Liver (tissue), 10 donors: ENCODE measurements at places on chromosomes 16 and 17. TPM values are rescaled to one million over a fixed set of nuclear protein-coding genes. Genes with fewer than 3 reads are reported as not detected.
A peak's percentile ranks its signal among the peaks of the same experiment; 100 is the strongest.

DNA sequence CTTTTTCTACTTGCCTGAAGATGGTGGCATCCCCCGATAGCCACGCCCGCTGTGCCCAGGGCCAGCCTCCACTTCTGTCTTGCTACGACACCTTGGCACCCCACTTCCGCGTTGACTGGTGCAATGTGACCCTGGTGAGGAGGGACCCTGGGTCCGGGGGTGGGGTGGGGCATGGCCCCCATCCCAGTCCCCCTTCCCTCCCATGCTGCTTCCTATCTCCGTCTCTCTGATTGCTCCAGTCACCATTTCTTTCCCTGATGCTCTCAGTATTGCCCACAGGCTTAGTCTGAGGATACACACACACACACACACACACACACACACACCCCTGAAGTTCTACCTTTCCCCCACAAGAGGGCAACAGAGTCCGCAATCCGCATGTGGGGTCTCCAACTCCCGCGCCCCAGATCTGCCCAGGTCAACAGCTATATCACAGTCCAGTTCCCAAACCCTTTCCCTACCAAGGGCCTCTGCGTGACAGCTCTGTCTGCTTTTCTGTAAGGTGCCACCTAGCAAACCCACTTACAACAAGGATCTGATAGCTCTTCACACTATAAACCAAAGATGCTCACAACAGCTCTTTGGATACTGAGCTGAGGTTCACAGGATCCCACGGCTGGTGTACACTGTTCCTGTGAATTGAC is 3.4 kb downstream of the SGCA start:
- H3K4me3 ChIP-seq, result no peak overlapping the region
- H3K27ac ChIP-seq, result no peak overlapping the region
- no peaks in the 10 kb centered on the region for H3K4me1 ChIP-seq
- DNase-seq, result peak; percentile 67
- no peaks in the 10 kb centered on the region for H3K36me3 ChIP-seq

- peaks cover 28% of the 10 kb centered on the region for H3K4me1 ChIP-seq
- H3K27ac ChIP-seq, result peak overlapping the region; percentile 95
- no peaks in the 10 kb centered on the region for H3K27me3 ChIP-seq
Measured at GRCh38 chr17:17540278-17540906, 44.2 kb upstream of the RASD1 start.

DNA sequence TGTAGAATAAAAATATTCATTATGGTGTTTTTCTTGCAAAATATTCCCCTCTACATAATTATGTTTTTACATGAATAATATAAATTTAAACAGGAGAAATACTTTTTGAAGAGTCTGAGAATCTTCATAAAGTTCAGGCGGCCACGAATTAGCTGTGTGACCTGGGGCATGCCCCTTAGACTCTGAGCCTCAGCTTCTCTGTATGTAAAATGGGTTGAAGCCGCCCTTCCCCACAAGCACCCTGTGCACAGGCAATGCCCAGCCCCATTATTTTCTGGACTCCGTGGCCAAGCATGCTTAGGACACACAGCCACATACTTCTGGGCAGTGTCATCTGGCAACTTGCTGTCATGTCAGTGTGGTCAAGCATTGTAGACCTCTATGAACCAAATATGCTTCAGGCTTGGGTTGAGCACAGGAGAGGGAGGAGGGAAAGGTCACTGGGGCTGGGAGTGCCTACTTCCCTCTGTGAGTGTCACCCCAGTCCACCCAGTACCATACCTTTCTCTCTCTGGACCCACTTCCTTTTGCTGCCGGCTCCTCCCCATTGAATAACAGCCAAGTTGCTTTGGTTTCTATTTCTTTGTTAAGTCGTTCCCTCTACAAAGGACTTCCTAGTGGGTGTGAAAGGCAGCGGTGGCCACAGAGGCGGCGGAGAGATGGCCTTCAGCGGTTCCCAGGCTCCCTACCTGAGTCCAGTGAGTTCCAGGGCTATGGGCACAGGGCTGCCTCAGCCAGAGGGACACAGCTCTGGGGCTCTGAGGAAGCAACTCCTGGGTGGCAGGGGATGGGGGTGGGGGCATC is at the start of gene LGALS9:
Gene LGALS9 (plus strand): TSS at position 582 of the 804 bp plus-strand sequence. CDS start 78 bp downstream, at position 660.
- H3K4me3 ChIP-seq, result peak within 1 kb of the TSS; percentile 2
- H3K27me3 ChIP-seq, result no peaks in the 10 kb centered on the region
- H3K27ac ChIP-seq, result peak within 1 kb of the TSS; percentile 66

DNA sequence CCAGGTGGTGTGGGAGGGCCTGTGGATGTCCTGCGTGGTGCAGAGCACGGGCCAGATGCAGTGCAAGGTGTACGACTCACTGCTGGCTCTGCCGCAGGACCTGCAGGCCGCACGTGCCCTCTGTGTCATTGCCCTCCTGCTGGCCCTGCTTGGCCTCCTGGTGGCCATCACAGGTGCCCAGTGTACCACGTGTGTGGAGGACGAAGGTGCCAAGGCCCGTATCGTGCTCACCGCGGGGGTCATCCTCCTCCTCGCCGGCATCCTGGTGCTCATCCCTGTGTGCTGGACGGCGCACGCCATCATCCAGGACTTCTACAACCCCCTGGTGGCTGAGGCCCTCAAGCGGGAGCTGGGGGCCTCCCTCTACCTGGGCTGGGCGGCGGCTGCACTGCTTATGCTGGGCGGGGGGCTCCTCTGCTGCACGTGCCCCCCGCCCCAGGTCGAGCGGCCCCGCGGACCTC is 798 bp downstream of the CLDN9 start:
- H3K4me3 ChIP-seq, result no peak overlapping the region
- DNase-seq, result no peak
- no peaks in the 10 kb centered on the region for H3K27me3 ChIP-seq
- no peak overlapping the region for H3K27ac ChIP-seq

GRCh38 chr16:1202274-1202673 is 22.8 kb downstream of the TPSG1 start:
- no peak overlapping the region for H3K27ac ChIP-seq
- no peaks in the 10 kb centered on the region for H3K36me3 ChIP-seq
- no peaks in the 10 kb centered on the region for H3K27me3 ChIP-seq
- H3K4me1 ChIP-seq, result peaks cover 8% of the 10 kb centered on the region
- no peak for DNase-seq

DNA sequence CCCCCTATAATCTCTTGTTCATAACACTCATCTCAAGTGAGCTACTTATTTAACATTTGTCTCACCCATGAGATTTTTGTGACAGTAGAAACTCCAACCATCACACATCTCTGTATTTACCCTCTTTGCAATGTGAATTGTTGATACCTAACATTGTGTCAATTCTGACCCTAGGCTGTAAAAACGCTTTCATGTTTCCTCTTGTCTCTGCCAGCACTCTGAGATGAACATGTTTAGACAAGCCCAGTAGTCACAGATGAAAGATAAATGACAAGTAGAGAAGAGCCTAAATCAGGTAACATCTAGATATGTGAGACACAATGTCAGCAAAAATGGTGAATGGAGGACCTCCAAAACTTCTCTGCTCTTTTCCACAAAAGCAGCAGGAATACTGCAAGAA is 1254.5 kb upstream of the GOT2 start:
- DNase-seq, result no peak
- H3K4me3 ChIP-seq, result no peak overlapping the region
- H3K27me3 ChIP-seq, result no peaks in the 10 kb centered on the region
- H3K27ac ChIP-seq, result no peak overlapping the region
- no peaks in the 10 kb centered on the region for H3K4me1 ChIP-seq

- no peaks in the 10 kb centered on the region for H3K36me3 ChIP-seq
- no peak overlapping the region for H3K27ac ChIP-seq
- H3K4me1 ChIP-seq, result peaks cover 20% of the 10 kb centered on the region
- DNase-seq, result no peak
Measured at GRCh38 chr16:75003931-75004330, 5.1 kb downstream of the ZNRF1 start.

GRCh38 chr16:13634959-13635358 is 285.0 kb upstream of the ERCC4 start:
- no peaks in the 10 kb centered on the region for H3K27me3 ChIP-seq
- no peaks in the 10 kb centered on the region for H3K36me3 ChIP-seq
- no peaks in the 10 kb centered on the region for H3K4me1 ChIP-seq

- H3K36me3 ChIP-seq, result no peaks in the 10 kb centered on the region
- no peak for DNase-seq
- no peaks in the 10 kb centered on the region for H3K27me3 ChIP-seq
- peaks cover 6% of the 10 kb centered on the region for H3K4me1 ChIP-seq
Measured at GRCh38 chr17:59160157-59161025, 4.8 kb downstream of the PRR11 start.

DNA sequence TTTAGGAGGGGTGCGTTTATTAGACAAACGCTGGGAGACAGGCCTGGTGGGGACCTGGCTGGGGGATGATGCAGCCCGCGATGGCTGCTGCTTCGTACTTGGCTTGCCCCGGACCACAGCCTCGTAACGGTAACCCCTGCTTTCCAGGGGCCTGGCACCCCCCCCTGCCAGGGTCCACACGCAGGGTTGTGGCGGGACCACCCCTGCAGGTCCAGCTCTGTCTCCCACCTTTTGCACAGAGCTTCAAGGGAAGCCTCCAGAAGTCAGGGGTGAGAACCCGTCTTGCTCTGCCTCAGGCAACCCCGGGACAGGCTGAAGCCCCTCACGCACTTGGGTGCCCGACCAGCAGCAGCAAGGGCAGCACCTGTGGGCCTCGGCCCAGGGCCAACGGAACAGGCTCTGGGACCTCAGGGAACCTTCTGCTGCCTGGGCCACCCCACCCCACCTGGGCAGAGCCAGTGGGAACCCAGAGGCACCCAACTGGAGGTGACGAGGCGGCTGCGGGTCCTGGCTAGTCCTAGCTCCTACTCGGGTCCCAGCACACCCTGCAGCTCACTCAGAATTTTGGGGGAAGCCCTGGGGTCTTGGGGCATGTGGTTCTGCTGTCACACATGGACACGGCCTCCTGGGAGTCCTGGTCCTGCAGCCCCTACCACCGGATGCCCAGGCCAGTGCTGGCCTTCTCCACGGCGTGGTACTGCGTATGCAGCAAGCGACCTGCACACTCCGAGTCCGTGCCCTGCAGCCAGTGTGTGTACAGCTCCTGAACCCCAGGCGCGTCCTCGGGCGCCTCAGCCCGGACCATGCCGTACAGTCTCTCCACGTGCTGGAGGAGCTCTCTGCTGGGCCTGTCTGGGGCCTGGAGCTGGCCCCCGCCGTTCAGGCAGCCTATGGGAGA is 3.1 kb downstream of the HAGHL start:
- no peak overlapping the region for H3K27ac ChIP-seq
- no peak overlapping the region for H3K4me3 ChIP-seq
- no peak for DNase-seq
- peaks cover 8% of the 10 kb centered on the region for H3K4me1 ChIP-seq
- no peaks in the 10 kb centered on the region for H3K27me3 ChIP-seq
- H3K36me3 ChIP-seq, result no peaks in the 10 kb centered on the region

DNA sequence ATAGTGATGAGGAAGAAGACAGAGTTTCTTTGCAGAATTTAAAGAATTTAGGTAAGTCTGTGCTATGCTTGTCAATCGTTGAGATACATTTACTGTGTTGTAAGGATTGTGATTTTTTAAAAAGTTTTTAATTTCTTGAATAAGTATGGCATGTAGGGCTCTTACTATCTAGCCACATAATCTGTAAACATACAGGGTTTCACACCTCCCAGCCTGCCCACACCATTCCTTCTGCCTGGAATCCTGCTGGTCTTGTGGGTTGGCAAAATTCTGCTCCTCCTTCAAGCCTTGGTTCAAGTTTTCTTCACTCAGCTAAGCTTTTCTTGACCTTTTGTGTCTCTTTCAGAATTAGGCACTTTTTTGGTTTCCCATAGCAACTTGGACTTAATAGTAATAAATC is 7.5 kb downstream of the ZNHIT3 start:
- H3K4me3 ChIP-seq, result no peak overlapping the region
- no peaks in the 10 kb centered on the region for H3K27me3 ChIP-seq
- DNase-seq, result no peak
- H3K27ac ChIP-seq, result no peak overlapping the region
- H3K36me3 ChIP-seq, result peaks cover 30% of the 10 kb centered on the region

- H3K27ac ChIP-seq, result no peak overlapping the region
- H3K27me3 ChIP-seq, result no peaks in the 10 kb centered on the region
- no peaks in the 10 kb centered on the region for H3K4me1 ChIP-seq
- DNase-seq, result no peak
- H3K4me3 ChIP-seq, result no peak overlapping the region
- no peaks in the 10 kb centered on the region for H3K36me3 ChIP-seq
Measured at GRCh38 chr17:2241823-2242222, 61.8 kb downstream of the SMG6 start.

DNA sequence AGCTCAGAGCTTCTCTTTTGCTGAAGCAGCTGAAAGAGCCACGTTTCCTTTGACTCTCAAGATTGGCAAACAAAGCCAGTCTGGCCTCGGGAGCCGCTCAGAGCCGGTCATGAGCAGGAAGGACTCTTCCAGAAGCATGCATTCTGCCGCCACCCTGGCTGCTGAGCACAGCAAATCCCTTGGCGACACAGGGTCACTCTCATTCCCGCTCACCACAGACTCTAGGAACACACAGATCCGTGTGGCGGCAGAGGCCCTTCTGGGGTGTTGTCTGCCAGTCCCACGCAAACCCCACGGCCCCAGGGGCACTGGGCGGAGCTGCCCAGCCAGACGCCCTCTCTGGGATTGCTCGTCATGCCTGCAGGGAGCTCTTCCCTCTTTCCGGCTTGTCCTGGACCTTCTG is 157.0 kb downstream of the C16orf95 start:
- no peak for DNase-seq
- H3K27ac ChIP-seq, result no peak overlapping the region
- no peak overlapping the region for H3K4me3 ChIP-seq

GRCh38 chr16:89523680-89524344 is 15.6 kb downstream of the SPG7 start:
- no peak overlapping the region for H3K27ac ChIP-seq
- no peak for DNase-seq
- H3K4me1 ChIP-seq, result no peaks in the 10 kb centered on the region
- H3K36me3 ChIP-seq, result peaks cover 78% of the 10 kb centered on the region
- H3K4me3 ChIP-seq, result no peak overlapping the region
- H3K27me3 ChIP-seq, result no peaks in the 10 kb centered on the region

- no peaks in the 10 kb centered on the region for H3K4me1 ChIP-seq
- DNase-seq, result no peak
- no peaks in the 10 kb centered on the region for H3K27me3 ChIP-seq
- no peak overlapping the region for H3K4me3 ChIP-seq
- no peaks in the 10 kb centered on the region for H3K36me3 ChIP-seq
Measured at GRCh38 chr17:72162569-72162968, 41.7 kb downstream of the SOX9 start.

- H3K27me3 ChIP-seq, result no peaks in the 10 kb centered on the region
- peaks cover 4% of the 10 kb centered on the region for H3K4me1 ChIP-seq
- no peak for DNase-seq
- no peak overlapping the region for H3K4me3 ChIP-seq
Measured at GRCh38 chr17:17745476-17746455, 64.5 kb downstream of the RAI1 start.

DNA sequence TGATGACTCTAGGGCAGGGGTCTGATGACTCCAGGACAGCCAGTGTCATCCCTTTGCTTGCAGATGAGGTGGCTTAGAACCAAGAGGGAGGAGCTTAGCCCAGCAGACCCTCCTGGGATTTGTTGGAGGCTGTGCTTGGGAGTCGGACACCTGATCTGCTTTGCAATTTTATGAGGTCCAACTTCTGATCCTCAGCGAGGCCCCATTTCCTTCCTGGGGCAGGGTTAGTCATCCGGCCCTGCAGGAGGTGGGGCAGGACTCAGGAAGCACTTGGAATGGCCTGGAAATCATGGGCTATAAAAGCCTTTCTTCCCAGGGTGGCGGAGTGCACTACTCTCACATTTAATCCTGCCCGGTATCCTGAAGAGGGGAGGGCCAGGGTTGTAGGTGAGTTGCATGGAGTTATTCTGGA is 168.5 kb downstream of the MSI2 start:
- H3K27me3 ChIP-seq, result no peaks in the 10 kb centered on the region
- DNase-seq, result no peak
- no peak overlapping the region for H3K27ac ChIP-seq
- H3K4me3 ChIP-seq, result no peak overlapping the region

Gene ZG16B
- 0.33 TPM for total RNA-seq

Gene CCL17
- not detected for total RNA-seq

Gene TXNDC11
- total RNA-seq, result 26.4 TPM

Gene RASD1
- total RNA-seq, result 5.5 TPM

Gene GCGR
- total RNA-seq, result 20.7 TPM

Gene KRTAP4-16
- total RNA-seq, result not detected

Gene ADORA2B
- 3.3 TPM for total RNA-seq

Gene BAIAP3
- total RNA-seq, result 2.3 TPM

Gene GPRC5B
- 1.7 TPM for total RNA-seq

Gene CPNE7
- total RNA-seq, result 0.47 TPM
